Stimulated activated CD8-positive, alpha-beta memory T cell treated with anti-CD3 and anti-CD28 coated beads, Interleukin-12 subunit alpha, Interleukin-12 subunit beta, amount 100 ng/mL, for 4 hours (primary cell): ENCODE measurements at places on chromosomes 2 and 18.

DNA sequence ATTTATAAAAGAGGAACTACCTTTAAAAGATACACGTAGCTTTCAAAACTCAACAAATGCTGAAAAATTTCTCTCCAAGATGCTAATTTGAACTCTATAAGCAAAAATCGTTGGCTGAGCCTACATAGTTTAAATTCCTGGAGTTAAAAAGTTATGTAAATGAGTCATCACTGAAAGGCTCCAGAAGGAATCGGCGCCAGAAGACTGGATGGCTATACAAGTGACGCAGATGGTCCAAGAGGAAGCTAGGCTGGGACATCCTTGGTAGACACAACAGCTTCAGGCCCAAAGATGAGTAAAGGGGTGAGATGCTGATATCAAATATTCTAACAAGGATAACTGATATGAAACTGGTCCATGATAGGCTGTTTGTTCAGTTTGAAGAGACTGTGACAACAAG, 22.8 kb upstream of the DNAH6 start:
- no peak for DNase-seq

DNA sequence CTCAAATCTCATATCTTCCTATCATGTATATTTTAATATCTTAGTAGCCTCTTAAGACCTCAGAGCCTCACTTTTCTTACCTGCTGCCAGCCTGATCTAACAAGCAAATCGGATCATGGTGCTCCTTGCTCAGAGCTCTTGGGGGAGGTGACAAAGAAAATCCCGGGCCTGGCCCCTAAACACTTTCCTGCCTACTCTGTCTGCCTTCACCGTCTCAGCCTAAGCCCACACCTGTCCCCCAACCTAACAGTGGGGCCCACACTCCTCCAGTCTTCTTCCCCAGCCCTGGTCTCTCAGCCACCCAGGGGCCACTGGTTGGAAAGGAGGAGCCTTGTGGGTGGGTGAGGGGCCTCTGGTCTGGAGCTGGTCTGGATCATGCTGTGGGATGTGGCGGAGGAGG, 207.3 kb downstream of the HAUS1 start:
- DNase-seq: no peak

DNA sequence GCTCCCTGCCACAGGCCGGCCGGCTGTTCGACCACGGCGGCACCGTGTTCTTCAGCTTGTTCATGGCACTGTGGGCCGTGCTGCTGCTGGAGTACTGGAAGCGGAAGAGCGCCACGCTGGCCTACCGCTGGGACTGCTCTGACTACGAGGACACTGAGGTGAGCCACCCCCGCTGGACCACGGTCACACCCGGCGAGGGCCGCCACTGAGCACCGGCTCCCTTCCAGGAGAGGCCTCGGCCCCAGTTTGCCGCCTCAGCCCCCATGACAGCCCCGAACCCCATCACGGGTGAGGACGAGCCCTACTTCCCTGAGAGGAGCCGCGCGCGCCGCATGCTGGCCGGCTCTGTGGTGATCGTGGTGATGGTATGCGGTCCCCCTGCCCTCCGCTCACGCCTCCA, 20.8 kb downstream of the ANO7 start:
- no peak for DNase-seq

DNA sequence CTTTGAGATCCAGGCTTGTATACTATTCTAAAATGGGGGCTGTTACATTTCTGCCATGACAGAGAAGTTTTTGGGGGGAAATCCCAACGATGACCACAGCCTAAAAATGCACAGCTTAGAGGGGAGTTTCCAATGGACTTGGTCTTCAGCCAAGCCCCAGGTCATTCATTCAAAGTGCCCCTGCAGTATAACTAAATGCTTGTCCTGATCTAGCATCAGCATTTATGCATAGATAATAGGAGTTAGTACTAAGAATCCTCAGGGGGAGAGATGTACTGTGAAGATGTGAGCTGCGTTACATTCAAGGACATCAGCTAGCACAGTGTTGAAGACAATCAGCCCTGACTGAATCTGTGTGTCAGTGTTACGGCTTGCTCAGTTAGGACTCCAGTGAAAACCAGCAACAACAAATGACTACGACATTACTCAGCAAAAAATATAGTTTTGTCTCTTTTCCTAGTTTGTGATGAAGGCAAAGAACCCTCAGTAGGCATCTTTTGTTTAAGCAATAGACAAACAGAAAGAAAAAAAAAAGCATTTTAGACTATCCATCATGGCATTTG, 160.9 kb downstream of the ZEB2 start:
- DNase-seq: no peak

DNA sequence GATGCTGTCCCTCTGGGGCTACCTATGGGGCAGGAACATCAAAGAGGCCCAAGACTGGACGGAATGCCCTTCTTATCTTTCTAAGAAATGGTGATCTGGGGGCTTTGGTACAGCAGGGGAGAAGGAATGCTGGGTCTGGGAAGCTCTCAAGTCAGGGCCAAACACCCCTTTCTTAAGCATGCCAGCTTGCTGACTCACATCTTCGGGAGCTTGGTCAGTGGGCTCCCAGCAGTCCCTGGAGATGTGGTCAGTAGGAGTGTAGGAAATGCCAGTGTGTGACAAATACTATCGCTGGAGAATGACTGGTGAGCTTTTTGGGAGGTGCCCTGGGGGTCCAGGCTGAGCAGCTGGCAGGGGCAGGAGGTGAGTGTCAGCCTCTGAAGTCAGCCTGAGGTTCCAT, 105.0 kb upstream of the CDC42EP3 start:
- no peak for DNase-seq

- no peak for DNase-seq
Measured at GRCh38 chr2:12727065-12727464, 10.3 kb downstream of the TRIB2 start.

GRCh38 chr18:36419188-36419899, 121.8 kb downstream of the FHOD3 start:
- DNase-seq: no peak

DNA sequence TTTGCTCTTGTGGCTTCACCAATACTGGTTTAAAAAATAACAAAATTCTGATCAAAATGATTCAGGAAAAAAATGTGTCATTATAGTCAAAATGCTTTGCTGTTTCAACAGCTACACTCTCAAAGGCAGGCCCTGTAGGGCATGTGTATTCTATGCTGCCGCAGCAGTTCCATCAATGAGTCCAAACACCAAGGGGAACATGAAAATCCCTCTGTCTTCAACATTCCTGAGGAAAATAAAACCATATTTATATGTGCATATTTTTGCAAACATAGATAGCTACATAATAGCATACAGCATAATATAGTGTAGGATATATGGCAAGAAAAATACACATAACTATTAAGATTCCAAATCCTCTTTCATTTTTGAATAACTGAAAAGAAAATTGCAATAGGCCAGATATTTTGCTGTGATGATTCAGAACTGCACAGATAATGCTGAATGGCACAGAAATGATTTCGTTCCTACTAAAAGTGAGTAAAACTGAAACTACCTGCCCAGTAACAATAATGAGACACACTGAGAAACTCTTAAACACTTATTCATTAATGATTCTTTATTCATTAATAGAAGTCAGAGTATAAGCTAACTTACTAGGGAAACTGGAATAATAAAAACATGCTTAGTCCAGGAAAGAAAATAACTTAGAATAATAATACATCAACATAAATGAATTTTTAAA, 343.8 kb downstream of the SUCLG1 start:
- DNase-seq: no peak

DNA sequence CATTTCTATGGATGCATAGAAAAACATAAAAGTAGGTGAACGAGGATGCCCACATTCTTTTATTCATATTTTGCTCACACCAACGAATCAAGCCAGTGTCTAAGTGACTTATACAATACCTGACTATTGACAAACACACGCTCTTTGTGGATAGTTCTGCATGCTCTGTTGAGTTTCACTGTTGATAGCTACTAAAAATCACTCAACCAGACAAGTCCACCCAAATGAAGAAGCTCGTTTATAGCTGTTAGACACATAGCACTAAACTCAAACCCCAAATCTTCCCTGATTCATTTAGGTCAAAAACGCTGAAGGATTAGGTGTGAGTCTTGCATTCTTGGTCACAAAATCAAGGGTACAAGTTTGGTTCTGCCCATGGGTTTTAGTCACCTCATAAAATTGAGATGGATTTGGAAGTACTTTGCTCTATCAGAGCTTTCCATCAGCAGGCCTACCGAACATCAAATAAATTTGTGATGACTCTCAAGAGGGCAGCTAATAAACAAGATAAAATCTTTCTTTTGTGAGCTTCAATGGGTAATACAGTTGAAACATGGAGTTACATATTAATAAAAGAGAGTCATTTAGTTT, 92.7 kb upstream of the ETAA1 start:
- no peak for DNase-seq

- no peak for DNase-seq
Measured at GRCh38 chr2:119263025-119263424, 39.4 kb downstream of the STEAP3 start.

GRCh38 chr2:50178050-50178449, 853.9 kb downstream of the NRXN1 start:
- no peak for DNase-seq

- no peak for DNase-seq
Measured at GRCh38 chr18:44507729-44508325, 172.9 kb upstream of the SETBP1 start.

GRCh38 chr2:3175568-3175955, 202.1 kb downstream of the EIPR1 start:
- DNase-seq: no peak
